ENCODE measurements at places on chromosomes 3 and 15.

DNA sequence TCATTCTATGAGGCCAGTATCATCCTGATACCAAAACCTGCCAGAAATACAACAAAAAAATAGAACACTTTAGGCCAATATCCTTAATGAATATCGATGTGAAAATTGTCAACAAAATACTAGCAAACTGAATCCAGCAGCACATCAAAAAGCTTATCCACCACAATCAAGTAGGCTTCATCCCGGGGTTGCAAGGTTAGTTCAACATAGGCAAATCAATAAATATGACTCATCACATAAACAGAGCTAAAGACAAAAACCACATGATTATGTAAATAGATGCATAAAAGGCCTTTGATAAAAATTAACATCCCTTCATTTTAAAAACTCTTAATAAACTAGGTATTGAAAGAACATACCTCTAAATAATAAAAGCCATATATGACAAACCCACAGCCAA, 403.2 kb upstream of the AZI2 start:
- no peak for DNase-seq

DNA sequence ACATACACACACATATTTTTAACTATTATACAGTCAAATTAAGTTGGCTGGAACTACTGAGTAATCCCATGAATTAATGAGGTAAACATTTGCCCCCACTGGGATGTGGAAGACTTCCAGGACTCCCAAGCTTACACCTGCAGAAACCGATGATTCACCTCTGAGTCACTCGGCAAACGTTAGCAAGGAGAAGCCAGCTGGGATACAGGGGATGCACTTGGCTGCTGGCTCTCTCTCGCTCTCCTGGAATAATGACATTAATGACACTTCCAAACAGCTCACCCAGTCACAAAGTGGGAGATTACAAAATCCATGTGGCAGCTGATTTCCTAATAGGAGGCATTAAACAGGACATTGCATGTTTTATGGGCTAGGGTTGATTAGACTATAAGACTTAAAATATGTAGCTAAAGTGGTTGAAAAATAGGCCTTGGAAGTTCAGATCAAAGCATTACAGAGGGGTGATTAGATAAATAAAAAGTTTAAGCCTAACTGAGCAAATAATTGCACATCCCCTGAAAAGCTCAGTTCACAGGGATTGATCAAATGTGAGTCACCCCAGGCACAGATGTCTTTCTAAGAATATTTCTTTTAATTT, 500.9 kb downstream of the SOX2 start:
- DNase-seq: no peak

- no peak for DNase-seq
These were observed 2.0 kb upstream of the NR1I2 start for GRCh38 chr3:119779731-119780383.

GRCh38 chr3:23640471-23641146, 165.1 kb upstream of the UBE2E1 start:
- no peak for DNase-seq

DNA sequence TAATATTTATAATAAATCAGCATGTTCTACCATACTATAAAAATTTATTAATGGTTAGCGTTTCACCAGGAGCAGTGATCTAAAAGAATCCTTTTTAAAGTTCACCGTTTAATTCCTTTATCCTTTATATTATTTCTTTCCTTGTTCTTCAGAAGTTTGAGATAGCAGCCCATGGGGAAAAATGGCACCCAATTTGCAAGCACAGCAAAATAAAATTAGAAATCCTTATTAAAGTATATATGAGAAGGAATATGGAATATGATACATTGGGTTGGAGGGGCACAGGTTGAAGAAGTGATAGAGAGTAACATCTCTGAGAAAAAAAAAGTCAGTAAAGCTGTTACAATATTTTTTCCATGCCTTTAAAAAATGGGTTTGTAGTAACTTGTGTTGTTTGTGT, 892.0 kb downstream of the NAALADL2 start:
- DNase-seq: no peak

GRCh38 chr3:9222049-9222448, 27.4 kb downstream of the SRGAP3 start:
- no peak for DNase-seq

DNA sequence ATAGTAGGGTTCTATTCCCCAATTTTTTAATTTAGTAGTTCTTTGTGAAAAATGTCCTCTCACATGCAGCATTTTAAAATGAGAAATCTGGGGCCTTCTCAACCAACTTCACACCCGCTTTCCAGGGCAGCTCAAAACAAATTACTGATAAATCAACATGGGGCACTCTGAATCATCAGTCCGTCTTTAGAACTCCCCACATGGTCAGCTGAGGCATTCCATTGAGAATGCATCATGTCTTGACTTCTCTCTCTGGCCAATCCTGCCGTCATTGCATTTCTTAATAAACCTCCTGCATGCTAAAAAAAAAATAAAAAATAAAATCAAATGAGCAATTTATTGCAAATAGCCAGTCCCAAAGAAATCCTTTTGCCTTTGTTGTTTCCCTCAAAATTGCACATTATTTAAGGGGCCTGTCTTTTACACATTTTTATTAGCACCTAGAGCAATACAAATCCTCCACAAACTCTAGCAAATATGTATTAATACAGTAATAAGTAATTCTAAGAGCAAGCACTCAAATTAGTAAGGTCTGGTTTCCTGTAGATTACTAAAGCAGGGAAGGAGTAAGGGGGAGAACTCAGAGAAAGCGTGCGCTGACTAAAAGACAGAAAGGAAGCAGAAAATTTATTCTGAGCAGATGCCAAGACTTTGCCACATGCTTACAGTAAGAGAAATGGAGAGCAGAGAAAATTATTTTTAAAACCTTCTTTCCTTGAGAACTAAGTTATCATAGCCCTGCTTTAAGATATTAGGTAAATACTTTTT, 175.7 kb downstream of the TNIK start:
- no peak for DNase-seq

DNA sequence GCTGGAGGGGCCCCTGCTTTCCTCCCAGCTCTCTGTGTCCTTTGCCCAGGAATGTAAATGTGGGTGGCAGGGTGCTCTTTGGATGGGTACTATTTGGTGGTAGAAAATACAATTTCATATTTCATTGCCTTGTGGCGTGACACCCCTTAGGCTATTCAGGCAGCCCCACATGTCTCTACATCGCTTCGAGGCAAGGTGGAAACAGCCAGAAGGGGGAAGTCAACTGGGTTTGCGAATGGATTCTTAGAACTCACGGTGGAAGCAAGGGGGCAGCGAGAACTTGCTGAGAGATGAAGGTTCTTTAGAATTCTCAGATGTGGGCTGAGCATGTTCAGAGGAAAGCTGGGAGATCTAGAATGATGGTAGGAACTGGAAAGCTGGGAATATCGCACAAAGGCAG, 25.3 kb downstream of the PLA2G4D start:
- no peak for DNase-seq

- no peak for DNase-seq
These were observed 111.1 kb upstream of the HACD2 start for GRCh38 chr3:123695731-123696640.

GRCh38 chr3:151866711-151867410, 6.6 kb upstream of the SUCNR1 start:
- no peak for DNase-seq

- DNase-seq: no peak
These were observed 135.9 kb downstream of the FEZF2 start for GRCh38 chr3:62237286-62237948.

GRCh38 chr3:108159865-108160264, 62.4 kb downstream of the IFT57 start:
- DNase-seq: no peak

GRCh38 chr3:103210583-103210982, 775.8 kb downstream of the ZPLD1 start:
- no peak for DNase-seq

Data from CD4-positive, alpha-beta T cell treated with Interleukin-6 at 100 ng/mL for 8 hours (primary cell).